ENCODE measurements at places on chromosomes 12 and 14.

GRCh38 chr12:1885082-1885596 is 33.3 kb downstream of the CACNA2D4 start:
- DNase-seq = no peak

DNA sequence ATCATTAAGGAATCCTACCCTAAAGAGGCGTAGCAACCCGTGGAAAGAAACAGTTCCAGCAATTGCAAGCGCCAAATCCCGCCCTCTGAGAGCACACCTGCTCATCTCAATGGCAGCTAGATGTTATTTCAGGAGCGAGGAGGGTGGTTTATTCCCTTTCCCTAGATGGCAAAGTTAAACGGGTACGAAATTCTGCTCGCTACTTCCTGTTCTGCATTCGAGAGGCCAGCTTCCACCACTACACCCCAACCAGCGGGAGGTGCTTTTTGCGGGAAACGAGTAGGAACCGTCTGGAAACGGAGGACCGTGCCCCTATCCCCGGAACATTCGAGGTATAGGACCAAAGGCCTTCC is 536 bp downstream of the VPS29 start:
- no peak for DNase-seq

- DNase-seq = no peak
Measured at GRCh38 chr14:101604935-101605780, 43.9 kb downstream of the DIO3 start.

DNA sequence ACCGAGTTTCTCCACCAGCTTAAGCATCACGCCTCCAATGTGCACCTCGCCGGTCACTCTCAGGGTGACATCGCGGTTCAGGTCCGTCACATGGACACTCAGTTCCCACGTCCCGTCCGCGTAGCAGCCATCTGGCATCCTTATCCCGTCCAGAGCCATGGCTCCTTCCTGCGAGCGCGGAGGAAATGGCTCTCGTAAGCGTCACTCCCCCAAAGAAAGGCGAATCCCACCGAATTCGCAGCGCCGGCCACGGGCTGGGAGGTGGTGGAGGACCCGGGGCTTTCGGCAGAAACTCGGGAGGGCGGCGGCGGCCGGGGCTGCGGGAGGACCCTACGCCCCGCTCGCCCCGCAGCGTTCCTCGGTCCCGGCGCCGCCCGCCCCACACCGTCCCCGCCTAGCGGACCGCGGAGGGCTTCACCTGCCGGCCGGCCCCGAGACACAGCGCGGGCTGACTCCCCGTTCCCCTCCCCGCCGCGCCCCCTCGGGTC is 396 bp downstream of the FERMT2 start:
- DNase-seq = peak; percentile 80

DNA sequence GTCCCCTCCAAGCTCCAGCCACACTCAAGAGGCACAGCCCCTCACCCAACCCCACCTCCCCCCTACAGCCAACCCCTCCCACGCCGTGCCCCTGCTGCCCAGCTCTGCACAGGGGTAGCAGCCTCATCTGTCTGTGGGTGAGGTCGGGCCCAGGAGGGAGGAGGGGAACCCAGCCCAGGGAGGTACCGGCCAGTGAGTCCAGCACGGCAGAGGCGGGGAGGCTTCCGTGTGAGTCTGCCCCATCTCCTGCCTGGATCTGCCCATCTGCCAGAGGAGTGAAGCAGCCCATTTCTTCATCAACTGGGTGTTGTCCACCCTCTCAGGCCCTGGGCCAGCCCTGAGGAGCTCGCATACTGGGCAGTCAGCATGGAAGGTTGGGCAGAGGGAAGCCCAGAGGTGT is 54.2 kb downstream of the CCNK start:
- DNase-seq = no peak

- no peak for DNase-seq
Measured at GRCh38 chr14:93619176-93619793, 169.0 kb downstream of the PRIMA1 start.

- DNase-seq = peak; percentile 85
Measured at GRCh38 chr12:53005215-53005985, 856 bp upstream of the EIF4B start.

- no peak for DNase-seq
Measured at GRCh38 chr14:103329401-103330347, 4.4 kb upstream of the EIF5 start.

GRCh38 chr12:10291030-10291429 is 16.6 kb upstream of the KLRD1 start:
- no peak for DNase-seq

- DNase-seq = no peak
Measured at GRCh38 chr14:91554535-91555332, 44.6 kb upstream of the PPP4R3A start.

DNA sequence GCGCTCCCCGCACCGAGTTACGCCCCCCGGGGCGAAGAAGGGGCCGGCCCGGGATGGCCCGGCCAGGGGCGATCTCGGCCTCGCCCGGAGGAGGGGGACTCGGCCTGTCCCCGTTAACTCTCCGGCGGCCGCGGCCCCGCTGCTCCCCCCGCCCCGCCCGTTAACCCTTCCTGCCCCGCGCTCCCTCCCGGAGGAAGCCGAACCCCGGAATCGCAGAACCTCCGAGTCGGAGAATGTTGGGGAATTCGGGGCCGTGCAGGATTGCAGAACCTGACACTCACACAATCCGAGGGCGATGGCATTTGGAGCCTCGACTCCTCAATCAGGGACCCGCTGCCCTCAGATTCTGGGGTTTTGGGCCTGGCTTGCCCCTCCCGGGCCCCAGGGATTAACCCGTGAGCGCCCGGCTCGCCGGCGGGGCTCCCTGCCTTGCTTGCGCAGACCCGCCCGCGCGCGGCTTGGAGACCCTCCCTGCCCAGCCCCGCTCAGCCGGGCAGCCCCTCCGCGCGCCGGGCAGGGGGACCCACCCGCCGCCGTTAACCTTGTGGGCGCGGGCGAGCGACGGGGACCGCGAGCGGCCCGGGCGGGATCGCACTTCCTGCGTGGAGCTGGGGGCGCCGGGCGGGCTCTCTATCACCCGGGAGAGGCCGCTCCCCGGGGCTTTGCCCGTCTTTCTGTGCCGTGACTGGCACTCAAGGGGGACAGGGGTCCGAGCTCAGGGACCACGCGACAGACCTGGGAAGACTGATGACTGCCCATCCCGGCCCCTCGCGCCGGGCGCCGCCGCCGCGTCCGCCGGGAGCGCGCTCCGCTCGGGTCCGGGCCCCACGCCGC is 18.8 kb downstream of the BEGAIN start:
- DNase-seq = no peak

DNA sequence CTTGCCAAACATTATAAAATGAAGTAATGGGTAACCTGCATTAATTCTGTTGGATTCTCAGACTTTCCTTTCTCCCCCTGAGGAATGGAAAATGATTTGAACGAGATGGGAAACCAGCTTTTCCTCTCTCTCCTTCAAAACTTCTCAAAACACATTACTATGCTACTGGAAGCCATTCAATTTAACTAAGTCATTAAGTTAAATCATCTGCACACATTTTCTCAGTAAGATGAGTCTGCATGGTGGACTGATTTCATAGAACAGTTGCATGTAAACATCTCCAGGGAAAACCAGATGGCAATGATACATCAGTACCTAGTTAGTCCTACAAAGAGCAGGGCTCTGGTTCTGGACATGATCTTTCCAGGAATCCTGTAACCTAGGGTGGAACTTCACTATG is 59.9 kb downstream of the BMP4 start:
- DNase-seq = no peak

All from spleen (tissue), 13 donors.